ENCODE measurements at places on chromosomes 13 and 19. TPM values are rescaled to one million over a fixed set of nuclear protein-coding genes. Genes with fewer than 3 reads are reported as not detected.
A peak's percentile ranks its signal among the peaks of the same experiment; 100 is the strongest.

- peak; percentile 41 for DNase-seq
Observed at GRCh38 chr13:27170516-27171243, 931 bp downstream of the USP12 start.

GRCh38 chr19:42306646-42307045 is 4.2 kb upstream of the PAFAH1B3 start:
- no peak for DNase-seq

DNA sequence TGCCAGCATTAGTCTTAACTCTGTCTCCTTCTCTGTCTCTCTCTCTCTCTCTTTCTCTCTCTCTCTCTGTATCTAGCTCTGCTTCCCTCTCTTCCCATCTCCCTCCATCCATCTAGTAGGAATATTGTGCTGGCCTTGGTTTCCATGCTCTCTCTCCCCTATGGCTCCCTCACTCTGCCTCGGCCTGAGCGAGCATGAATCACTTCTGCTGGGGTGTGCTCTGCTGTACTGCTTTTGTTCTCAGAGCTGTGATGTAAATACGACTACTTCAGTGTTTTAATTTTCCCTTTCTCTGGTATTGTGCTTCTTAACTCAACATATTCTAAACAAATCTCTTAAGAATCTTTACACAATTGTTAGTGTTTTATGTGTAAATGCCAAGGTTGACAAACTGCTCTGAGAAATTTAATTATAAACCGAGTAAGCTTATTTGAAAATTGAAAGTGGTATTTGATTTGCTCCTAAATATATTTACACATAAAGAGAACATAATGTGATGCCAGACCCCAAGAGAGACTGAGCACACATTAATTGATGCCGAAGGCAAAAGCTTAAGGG is 211.5 kb upstream of the KL start:
- no peak for DNase-seq

DNA sequence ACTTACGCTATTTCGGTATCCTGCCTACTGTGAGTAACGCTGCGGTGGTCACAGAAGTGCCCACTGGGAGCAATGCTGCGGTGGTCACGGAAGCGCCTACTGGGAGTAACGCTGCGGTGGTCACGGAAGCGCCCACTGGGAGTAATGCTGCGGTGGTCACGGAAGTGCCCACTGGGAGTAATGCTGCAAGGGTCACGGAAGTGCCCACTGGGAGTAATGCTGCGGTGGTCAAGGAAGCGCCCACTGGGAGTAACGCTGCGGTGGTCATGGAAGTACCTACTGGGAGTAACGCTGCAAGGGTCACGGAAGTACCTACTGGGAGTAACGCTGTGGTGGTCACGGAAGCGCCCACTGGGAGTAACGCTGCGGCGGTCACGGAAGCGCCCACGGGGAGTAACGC is 52.1 kb upstream of the SOX1 start:
- DNase-seq: no peak

GRCh38 chr13:45511310-45512097 is 46.8 kb downstream of the COG3 start:
- DNase-seq: peak; percentile 60

DNA sequence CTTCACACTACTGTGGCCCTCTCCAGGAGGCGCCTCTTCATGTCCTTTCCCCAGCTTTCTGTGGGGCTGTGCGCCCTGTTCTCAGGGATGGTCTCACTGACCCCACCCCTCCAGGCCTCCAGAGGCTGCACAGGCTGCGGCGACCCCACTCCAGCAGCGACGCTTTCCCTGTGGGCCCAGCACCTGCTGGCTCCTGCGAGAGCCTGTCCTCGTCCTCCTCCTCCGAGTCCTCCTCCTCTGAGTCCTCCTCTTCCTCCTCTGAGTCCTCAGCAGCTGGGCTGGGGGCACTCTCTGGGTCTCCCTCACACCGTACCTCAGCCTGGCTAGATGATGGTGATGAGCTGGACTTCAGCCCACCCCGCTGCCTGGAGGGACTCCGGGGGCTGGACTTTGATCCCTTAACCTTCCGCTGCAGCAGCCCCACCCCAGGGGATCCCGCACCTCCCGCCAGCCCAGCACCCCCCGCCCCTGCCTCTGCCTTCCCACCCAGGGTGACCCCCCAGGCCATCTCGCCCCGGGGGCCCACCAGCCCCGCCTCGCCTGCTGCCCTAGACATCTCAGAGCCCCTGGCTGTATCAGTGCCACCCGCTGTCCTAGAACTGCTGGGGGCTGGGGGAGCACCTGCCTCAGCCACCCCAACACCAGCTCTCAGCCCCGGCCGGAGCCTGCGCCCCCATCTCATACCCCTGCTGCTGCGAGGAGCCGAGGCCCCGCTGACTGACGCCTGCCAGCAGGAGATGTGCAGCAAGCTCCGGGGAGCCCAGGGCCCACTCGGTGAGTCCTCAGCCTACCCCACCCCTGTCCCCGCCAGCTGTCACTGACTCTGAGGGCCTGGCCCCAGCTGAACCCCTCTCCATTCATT is 11.2 kb downstream of the ARHGAP33 start:
- DNase-seq: no peak

GRCh38 chr19:3538965-3539755 is at the start of gene TEKTIP1:
Gene TEKTIP1 (plus strand): TSS chr19:3539174. CDS start chr19:3539178, 4 bp downstream.
- DNase-seq: peak; percentile 68

DNA sequence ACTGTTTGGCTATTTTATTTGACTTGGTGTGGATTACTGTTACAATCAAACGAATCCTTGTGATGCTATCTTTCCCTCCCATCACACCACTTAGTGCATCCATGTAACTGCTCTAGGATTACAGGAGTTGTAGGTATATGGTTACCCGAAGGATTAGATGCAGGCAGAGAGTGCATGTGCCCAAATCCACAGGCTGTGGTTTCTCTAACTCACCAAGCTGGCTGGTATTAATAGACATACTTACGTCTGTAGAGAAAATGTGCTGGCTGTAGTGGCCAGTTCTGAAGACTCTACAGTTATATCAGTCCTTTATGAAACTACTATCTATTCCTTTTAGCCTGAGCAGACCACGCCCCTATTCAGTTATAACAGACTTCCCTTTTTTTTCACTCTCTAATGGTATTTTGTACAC is 1.1 kb upstream of the HMGB1 start:
- DNase-seq: peak; percentile 58

GRCh38 chr19:50242581-50242980 is 39.2 kb downstream of the MYH14 start:
- DNase-seq: peak; percentile 42

GRCh38 chr19:40831502-40832430 is 18.5 kb downstream of the CYP2A6 start:
- peak; percentile 95 for DNase-seq

DNA sequence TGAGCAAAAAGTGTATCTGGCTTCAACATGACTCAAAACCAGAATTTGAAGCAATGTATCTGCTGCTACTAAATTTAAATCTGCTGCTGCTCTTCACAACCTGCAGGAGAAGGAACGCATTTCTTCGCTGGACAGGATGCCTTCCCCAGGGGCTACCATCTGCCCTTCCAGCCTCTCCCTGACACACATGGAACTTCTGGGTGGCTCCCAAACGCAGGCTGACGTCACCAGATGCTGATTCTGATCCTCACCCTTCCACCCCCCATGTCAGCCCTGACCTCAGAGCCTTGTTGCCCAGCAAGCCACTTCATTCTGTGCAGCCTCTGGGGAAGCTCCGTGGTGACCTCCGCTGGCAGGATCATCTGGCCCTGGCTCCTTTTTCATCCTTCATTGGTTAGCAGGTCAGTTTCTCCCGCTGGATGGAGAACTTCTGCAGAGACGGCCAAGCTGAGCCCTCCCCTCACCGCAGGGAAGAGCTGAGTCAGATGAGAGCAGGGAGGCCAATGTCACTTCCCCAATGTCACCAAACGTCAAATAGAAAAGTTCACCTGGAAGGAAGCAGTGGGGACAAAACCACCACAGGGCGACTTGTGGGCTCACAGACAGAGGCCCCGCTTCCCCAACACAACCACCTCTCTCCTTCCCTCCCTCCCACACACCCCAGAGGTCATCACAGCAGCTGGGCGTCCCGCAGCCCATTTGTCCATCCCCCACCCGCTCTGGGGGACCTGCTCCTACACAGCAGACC is 14.0 kb upstream of the RAB20 start:
- peak; percentile 38 for DNase-seq

GRCh38 chr13:43222086-43222485 is 198.7 kb downstream of the DNAJC15 start:
- DNase-seq: no peak

DNA sequence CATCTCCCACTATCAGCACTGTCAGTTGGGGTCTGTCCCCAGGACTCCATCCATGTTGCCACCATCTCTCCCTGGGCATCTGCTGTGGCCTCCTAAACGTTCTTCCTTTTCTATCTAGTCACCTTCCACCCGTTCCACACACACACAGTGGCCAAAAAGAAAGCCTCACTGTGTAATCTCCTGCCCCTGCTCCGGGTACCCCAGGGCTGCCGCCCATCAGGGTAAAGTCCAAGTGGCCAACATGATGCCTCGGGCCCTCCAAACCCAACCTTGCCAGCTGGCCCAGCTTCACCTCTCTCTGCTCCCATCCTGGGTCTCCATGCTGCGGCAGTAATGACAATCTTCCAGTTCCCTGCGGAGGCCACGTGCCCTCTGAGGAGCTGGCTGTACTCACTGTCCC is 29.4 kb upstream of the PEG3 start:
- DNase-seq: no peak

DNA sequence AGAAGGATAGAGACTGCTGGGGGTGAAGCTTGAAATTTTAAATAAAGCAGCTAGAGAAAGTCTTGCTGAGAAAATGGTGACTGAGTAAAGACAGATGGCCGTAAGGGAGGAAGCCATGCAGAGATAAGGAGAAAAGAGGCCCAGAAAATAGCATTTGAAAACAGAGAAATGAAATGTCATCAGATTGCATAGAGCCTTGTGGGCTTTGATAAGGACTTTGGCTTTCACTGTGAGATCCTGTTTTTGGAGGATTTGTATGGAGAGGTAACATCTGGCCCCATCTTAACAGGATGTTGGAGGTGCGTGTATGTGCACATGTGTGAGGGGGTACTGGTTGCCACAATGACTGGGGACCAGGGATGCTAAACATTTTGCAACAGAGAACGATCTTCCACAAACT is 19.5 kb upstream of the ATP8A2 start:
- DNase-seq: no peak

- DNase-seq: no peak
Observed at GRCh38 chr19:43692877-43693276, 22.9 kb upstream of the PLAUR start.

AKAP8L gene
- total RNA-seq: 31.6 TPM

ELAVL3 gene
- total RNA-seq: not detected

HCST gene
- total RNA-seq: 1.9 TPM

ZNF845 gene
- 7.9 TPM for total RNA-seq

LILRA2 gene
- not detected for total RNA-seq

PRX gene
- 0.72 TPM for total RNA-seq

ZNF211 gene
- total RNA-seq: 10.1 TPM

FCER2 gene
- not detected for total RNA-seq

CD33 gene
- 2.4 TPM for total RNA-seq
